ENCODE measurements at places on chromosomes 7 and 10.
A peak's percentile ranks its signal among the peaks of the same experiment; 100 is the strongest.

- DNase-seq: no peak
Observed at GRCh38 chr7:17852361-17852760, 87.9 kb downstream of the SNX13 start.

DNA sequence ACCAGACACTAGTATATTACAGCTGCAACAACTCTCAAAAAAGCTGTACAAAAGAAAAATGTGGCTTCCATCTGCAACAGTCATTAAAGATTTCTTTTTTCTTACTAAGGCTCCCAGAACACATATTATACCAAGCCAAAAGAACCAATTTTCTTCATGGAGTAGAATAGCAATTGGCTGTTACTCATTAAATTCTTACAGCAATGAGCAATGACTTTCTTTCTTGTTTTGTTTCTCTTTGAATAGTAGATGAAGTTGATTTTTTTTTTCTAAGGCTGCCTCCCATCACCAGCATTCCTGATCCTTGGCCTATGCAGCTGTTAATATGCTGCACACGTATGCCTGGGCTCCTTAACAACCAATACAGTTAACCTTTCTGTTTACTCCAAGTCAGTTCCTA is 36.6 kb upstream of the SPOCK2 start:
- no peak for DNase-seq

GRCh38 chr7:18345641-18346234 is 149.8 kb upstream of the HDAC9 start:
- no peak for DNase-seq

GRCh38 chr10:3785851-3786271 is 852 bp upstream of the KLF6 start:
- no peak for DNase-seq

DNA sequence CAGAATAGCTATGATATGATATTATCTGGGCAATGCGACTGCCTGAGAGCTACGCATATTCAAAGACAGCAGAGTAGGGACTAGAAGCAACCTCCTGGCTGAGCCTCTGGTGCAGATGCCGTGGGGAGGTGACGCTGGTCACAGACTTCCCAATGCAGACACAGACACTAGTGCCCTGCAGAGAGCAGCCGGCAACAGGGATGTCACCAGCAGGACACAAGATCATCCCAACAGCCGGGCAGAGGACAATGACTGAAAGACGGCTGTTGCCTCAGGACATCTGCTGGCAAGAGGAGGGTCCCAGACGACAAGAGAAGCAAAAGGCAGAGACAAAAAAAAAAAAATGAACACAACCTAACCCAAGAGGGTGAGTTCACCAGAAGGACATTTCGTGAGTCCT is 104.6 kb downstream of the CALN1 start:
- DNase-seq: no peak

- no peak for DNase-seq
Observed at GRCh38 chr7:111025006-111025405, 65.9 kb upstream of the LRRN3 start.

DNA sequence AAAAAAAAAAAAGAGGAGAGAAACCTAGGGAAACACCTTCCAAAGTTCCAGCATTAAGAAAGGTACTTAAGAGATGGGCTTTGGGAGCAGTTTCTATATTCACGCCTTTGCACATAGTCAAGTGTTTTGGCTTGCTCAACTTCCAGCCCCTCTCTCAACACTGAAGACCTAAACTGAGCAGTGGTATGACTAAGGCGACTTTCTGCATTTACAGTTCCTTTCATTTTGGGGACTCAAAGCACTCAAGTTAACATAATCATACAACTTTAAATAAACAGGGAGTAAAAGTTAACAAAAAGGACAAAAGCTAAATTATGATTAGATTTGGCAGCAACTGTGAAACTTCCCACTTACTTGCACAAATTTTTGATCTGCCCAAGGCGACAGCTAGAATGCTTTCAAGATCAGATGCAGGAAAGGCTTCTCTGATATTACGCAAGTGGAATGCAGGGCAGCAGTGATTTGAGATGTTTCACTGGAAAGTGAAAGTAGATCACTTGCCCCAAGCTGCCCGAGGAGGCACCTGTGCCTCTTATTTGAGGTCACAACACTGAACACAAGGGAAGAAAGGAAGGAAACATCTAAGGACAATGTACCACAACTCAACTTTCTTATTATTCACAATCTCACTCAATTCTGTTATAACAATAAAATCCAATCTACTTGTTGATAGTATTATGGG is 199.5 kb downstream of the SKAP2 start:
- no peak for DNase-seq

- DNase-seq: no peak
Observed at GRCh38 chr7:157893535-157894044, 556.8 kb downstream of the DNAJB6 start.

DNA sequence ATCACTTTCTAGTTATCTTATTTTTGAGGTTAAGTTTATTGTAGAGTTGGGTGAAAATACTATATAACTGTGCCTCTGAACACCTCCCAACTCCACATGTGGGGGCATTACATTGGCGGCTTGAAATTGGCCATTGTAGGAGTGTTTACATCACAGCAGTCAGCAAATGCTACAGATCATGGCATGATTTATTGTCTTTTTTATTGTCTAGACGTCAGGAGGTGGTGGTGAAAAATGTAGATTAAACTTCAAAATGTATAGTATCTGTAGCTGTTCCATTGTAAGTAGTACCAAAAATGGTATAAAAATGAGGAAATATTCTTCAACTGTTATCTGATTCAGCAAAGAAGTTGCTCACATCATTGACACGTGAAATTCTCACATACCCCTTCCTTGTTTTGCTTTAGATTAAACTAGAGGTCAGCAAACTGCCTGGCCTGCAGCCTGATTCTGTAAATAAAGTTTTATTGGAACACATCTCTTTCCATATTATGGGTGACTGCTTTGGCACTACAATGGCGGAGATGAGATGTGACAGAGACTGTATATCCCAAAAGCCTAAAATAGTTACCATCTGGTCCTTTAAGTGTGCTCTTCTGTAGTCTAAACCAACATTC is 35.0 kb downstream of the TAF3 start:
- no peak for DNase-seq

DNA sequence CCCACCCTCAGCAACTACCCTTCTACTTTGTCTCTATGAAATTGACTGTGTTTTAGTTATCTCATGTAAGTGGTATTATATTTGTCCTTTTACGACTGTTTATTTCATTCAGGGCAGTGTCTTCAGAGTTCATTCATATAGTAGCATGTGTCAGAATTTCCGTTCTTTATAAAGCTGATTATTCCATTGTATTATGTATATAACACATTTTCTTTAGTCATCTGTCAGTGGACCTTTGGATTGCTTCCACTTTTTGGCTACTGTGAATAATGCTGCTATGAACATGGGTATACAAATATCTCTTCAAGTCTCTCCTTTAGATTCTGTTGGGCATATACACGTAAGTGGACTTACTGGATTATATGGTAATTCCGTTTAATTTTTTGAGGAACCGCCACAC is 14.5 kb downstream of the SLF2 start:
- DNase-seq: no peak

GRCh38 chr7:37284805-37285231 is 163.8 kb downstream of the ELMO1 start:
- peak; percentile 3 for DNase-seq

DNA sequence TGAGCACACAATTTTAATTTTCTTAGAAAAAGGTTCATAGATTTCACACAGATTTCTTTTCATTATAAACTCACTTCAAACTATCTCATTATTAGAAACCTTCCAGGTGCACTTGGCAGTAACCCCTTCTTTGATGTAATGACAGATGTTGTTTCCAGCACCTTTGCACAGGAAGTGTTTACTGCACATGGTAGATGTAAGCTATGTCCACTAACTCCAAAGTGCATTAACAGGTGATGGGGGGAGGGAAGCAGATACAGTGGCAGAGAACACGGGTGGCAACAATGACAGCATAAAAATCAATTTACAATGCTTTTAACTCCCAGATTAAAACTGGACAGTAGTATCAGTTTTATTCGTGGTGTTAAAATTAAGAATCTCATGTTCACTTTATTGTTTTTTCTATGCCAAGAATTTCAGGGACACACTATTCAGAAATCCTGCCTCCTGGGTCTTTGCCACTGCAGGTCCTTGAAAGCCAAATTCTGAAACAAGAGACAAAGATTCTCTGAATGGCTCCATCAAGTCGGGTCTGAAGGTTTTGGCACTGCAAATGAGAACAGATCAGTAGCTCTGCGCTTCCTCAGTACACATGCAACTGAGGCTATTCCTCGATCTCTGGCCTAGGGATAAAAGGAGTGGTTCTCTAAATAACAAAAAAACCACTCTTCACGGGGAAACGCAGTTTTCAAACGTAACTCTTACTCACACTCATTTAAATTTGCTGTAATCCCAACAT is 187.7 kb downstream of the JAZF1 start:
- DNase-seq: no peak

- no peak for DNase-seq
Observed at GRCh38 chr10:86770412-86770960, 14.1 kb downstream of the BMPR1A start.

- no peak for DNase-seq
Observed at GRCh38 chr10:18312374-18313139, 172.3 kb downstream of the CACNB2 start.

GRCh38 chr10:114179148-114179547 is at the start of gene TDRD1:
Gene TDRD1, plus strand, starts transcription at chr10:114179353. Its CDS starts 8,479 bp downstream, at chr10:114187832.
- no peak for DNase-seq

GRCh38 chr7:117176206-117176605 is 146.7 kb downstream of the WNT2 start:
- DNase-seq: no peak

DNA sequence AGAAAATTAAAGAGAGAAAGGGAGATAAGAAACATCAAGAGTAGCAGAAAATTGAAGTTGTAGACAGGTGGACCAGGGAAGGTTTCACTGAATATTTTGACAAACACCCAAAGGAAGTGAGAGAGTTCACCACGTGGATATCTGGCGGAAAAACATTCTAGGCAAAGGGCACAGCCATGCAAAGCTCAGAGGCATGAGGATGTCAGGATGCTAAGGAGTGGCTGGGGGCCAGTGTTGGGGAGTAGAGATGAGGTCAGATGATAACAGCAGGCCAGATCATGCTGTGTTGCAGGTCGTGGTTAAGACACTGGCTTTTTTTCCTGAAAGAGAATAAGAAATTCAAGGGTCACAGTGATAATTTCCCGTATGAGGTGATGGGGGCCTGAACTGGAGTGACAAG is 181.9 kb downstream of the DGKI start:
- no peak for DNase-seq

- no peak for DNase-seq
Observed at GRCh38 chr10:89207801-89208551, 859 bp upstream of the CH25H start.

DNA sequence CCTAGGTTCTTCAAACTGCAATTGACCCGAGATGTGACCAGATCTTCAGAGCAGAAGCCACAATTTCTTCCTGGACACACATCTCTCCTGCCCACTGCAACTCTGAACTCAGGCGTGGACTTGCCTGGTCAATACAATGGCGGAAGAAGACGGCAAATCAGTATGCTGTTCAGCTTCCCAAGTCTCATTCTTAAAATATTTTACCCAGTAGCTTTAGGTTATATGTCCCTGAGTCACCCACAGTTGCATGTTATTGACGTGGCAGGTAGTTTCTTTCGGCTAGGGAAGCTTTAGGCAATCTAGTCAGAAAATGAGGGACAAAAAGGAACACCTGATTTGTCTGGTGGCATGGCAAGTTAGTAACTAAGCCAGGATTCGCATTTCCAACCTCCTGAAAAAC is 22.5 kb downstream of the CEP41 start:
- DNase-seq: no peak

DNA sequence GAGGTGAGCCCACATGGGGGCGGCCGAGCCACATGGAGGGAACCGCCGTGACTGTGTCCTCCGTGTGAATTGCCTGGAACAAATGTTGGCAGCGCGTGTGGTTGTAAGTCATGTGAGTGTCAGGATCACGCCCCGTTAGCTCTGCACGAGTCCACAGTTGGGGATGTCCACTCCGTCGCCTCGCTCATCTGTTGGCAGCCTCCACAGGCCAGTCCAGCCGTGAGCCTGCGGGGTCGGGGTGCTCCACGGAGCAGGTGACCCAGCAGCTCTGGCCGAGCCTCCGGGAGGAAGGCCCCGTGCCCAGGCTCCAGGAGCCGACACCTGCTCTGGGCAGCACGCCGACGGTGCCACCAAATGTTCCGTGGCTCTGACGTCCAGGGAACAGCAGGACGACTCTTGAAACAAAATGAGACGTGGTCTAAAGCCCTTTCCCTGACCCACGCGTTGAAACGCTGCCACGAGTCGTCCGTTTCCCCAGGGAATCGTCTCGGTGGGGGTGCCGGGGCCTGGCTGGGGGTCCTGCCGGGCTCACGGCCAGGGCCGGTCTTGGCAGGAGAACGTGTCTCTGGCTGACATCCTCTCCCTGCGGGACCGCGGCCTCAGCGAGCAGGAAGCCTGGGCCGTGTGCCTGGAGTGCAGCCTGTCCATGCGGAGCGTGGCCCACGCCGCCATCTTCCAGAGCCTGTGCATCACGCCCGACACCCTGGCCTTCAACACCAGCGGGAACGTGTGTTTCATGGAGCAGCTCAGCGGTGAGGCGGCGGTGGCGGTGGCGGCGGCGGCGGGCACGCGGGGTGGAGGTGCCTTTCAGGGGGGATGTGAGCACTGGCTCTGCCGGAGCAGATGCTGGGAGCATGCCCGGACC is 7.0 kb downstream of the KNDC1 start:
- no peak for DNase-seq

- DNase-seq: no peak
Observed at GRCh38 chr7:86951895-86952294, 107.6 kb downstream of the ELAPOR2 start.

DNA sequence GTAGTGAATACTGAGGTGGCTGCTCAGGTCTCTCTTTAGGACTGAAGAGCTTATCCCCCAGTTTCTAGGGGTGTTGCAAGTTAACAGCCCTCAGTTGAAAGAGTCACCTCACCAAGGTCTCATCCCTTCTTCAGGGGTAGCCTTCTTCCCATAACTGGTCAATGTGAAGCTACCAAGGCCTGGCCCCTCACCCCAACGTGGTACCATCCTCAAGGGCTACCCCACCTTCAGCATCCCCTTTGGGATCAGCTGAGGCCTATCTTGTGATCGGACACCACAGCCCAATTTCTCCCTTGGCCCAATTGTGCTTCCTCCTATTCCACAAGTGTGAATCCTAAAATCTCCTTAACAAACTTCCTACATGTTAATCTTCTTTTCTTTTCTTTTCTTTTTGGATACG is 289.5 kb upstream of the MKLN1 start:
- DNase-seq: no peak

DNA sequence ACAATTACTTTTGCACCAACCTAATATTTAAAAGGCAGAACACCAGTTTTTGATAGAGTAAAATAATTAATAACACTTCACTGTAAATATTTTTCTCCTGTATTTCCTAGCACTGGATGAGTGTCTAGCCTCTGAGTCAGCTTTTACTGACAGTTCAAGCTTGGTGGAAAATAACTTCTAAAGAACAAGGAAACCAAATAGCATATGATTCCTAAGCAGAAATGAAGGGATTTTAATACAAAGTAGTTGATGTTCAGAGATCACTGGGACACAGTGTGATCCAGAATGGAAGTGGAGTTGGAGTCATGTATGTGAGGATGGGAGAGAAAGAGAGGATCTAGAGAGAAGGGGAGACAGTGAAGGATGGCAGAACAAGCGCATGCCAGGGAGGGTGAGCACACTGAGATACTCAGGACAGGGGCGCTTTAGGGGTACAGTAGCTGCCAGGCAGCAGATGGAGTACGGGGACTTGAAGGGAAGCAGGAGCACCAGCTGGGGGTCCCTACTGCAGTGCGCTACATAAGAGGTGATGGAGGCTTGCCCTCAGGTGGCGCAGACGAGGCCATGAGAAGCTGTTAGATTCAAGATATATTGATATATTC is 117.9 kb upstream of the KLF6 start:
- DNase-seq: no peak

Measured in stimulated activated CD8-positive, alpha-beta memory T cell treated with anti-CD3 and anti-CD28 coated beads, Interleukin-15, amount 100 ng/mL, for 48 hours (primary cell).